ENCODE measurements at places on chromosomes 13 and 19.

GRCh38 chr19:30882411-30883005 is 466.7 kb downstream of the TSHZ3 start:
- no peak for DNase-seq

GRCh38 chr13:39876258-39876657 is 220.8 kb downstream of the COG6 start:
- no peak for DNase-seq

DNA sequence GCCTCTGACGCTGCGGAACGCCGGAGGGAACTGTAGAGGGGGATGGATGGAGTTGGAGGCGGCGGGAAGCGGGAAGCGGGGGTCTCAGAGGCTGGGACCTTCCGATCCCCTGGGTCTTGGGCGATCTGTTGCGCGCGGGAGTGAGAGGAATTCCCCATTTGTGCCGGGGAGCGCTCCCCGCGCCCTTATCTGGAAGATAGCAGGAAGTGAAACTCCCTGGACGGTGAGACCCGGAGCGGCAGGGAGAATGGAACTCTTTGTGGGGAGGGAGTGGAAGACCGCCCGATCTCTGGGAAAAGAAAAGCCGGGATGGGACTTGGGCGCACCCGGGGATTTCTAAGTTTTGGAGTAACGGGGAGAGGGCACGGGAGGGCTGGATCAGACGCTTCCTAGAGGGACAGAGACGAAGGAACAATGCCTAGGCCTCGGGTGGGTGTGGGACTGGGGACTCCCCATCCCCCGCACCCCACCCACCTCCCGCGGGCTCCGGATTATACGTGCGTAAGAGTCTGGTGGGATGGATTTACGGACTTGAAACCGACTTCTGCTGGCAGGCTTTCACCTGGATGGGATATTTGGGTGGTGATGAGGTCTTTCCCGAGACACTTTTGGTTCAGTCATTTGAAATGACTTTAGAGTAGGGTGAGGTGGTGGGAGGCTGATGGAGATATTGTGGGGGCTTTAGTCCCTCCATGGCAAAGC is 495 bp downstream of the LSR start:
- no peak for DNase-seq

- no peak for DNase-seq
Observed at GRCh38 chr13:23724196-23724970, 154.2 kb downstream of the TNFRSF19 start.

DNA sequence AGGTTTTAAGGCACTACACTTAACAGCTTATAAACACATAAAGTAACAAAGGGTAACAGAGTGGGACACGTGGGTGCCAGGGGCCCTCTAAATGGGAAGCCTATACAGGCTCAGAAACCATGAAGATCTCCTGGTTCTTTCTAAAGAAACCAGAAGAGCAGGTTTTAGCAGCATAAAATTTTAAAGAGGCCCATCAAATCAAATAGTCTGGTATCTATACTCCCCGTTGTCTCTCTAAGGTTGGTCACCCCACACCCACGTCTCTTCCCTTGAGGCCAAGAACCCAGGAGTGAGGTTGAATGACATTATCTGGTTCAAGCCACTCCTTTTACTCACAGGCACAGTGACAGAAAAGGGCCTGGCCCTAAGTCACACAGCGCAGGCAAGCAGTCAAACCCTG is 4.6 kb upstream of the DYRK1B start:
- no peak for DNase-seq

DNA sequence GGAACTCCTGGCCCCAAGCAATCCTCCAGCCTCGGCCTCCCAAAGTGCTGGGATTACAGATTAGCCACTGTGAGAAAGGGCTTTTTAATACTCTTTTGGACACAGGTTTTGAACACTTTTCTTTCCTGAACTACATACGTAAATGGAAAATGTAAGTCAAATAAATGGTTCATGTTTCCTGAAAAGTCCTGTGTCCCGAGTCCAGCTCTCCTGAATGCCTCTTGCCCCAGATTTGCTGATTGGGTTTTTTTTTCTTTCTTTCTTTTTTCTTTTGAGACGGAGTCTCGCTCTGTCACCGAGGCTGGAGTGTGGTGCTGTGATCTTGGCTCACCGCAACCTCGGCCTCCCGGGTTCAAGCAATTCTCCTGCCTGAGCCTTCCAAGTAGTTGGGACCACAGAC is 24.5 kb downstream of the PTPRS start:
- no peak for DNase-seq

All from bone marrow (tissue), 2 donors.